ENCODE measurements at places on chromosomes 11 and 22.

DNA sequence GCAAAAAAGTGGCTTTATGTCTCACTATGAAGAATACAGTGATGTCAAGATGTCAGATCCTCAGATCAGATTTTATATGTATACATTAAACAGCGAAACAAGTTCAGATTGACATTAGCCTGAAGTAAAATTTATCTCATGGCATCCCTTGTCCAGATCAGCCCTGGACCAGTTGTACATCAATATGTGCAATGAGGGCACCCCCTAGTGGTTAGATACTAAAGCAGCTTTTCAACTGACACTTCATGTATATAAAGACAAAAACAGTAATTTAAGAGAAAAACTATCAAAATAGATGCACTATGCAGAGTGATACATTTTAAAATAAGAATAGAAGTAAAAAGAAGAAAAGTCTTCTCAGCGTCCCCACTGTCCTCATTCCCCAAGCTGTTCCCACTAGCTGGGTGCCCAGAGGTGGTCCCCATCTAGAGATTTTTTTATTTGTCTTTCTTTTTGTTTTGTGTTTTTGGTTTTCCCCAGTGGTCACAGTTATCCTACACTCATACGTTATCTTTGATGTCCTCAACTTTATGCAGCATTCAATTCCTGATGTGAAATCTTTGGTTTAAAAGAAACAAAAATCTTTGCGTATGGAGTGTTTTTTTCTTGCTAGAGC lies 2193.4 kb upstream of the RAG2 start:
- peak; percentile 70 for DNase-seq

GRCh38 chr22:48757985-48758561 lies 1069.6 kb downstream of the BRD1 start:
- DNase-seq, result no peak

- peak; percentile 93 for DNase-seq
Observed at GRCh38 chr11:130737866-130738431, 178.3 kb downstream of the SNX19 start.

DNA sequence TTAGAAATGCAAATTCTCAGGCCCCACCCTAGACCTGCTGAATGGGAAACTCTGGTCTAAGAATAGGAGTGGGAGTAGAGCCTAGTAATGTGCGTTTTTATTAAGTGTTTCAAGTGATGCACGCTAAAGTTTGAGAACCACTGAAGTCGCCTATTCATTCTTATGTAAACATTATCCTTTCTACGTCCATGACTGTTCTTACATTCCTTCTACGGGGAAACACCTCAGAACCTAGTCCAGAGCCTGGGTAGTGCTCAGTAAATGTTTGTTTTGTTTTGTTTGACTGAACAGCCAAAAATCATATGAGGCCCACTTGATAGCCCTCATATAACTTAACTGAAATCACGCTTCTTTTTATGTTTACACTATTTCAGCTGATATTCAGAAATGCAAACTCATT lies 29.8 kb downstream of the VSIG10L2 start:
- no peak for DNase-seq

DNA sequence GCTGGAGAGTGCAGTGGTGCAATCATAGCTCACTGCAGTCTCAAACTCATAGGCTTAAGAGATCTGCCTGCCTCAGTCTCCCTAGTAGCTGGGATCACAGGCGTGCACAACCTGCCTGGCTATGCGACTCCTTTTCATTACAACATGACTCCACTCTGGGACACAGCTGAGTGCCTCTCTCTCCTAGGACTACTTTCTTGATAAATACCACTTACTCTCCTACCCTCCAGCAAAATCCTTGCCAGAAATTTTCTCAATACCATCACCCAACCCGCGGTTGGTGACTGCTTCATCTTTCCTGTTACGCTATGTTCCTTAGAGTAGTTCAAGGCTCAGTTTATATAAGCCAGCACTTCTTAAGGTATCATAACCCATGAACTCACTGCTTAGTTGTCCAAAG lies 26.9 kb downstream of the ARFGAP3 start:
- no peak for DNase-seq

GRCh38 chr22:45645526-45646414 lies 25.9 kb upstream of the ATXN10 start:
- peak; percentile 57 for DNase-seq

DNA sequence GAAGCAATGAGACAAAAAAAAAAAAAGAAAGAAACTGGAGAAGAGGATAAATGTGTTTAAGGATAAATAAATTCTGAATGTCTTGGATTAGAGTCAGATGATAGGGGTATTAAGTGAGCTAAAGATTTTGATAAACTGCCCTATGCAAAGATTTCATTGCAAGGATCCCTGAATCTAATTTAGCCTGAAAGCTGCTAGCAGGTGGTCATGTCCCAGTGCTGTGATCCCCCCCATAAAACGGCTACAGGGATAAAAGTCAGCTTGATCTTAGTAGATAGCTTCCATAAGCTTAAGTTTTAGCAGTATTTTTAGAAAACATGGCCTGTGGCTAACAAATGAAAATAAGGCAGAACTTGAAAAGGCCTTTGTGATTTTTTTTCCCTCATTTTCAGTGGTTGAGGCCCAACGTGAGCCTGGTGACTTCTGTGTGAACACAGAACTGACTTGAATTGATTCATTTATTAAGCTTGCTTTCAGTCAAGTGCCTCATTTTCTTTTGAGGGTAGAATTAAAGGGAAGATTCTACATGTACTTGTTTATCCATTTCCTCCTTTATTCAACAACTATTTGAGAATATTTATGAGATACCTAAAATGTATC lies 44.5 kb downstream of the CD44 start:
- DNase-seq, result no peak

DNA sequence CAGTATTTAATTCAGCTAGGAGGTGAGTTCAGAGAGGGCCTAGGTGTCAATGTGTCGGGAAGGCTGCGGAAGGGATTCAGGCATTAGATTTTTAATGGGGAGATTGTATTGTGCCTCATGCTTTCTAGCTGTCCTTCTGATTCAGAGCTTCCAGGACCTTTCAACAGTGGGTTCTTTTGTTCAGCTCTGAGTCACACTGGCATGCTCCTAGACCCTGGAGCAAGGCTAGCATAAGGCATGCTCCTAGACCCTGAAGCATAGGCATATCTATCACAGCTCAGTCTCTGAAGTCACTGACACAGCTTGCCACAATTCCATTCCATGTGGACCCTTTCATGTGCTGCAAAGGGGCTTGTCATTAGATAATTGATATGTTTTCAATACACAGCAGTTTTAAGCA lies 396.9 kb downstream of the RAB38 start:
- peak; percentile 15 for DNase-seq

GRCh38 chr11:130882138-130882551 lies 34.1 kb downstream of the SNX19 start:
- no peak for DNase-seq

GRCh38 chr22:19806213-19807160 lies 45.9 kb downstream of the TBX1 start:
- no peak for DNase-seq

DNA sequence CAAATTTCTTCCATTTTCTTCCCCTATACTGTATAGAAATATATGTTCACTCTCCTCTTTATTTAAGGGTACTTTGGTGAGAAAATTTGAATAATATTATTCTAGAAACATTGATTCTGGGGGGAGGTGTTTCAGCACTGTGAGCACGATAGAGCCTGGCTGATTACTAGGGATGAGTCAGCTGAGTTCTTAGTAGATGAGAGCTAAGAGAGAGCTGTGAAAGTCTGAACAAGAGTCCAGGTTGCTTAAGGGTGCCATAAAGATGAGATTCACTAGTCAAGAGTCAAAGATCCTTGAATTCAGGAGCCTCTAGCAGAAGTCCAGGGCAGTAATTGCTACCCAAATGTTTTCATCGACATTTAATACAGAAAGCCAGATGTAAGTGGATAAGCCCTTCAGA lies 756.6 kb upstream of the API5 start:
- no peak for DNase-seq

GRCh38 chr22:50027639-50028537 lies 15.3 kb upstream of the IL17REL start:
- no peak for DNase-seq

DNA sequence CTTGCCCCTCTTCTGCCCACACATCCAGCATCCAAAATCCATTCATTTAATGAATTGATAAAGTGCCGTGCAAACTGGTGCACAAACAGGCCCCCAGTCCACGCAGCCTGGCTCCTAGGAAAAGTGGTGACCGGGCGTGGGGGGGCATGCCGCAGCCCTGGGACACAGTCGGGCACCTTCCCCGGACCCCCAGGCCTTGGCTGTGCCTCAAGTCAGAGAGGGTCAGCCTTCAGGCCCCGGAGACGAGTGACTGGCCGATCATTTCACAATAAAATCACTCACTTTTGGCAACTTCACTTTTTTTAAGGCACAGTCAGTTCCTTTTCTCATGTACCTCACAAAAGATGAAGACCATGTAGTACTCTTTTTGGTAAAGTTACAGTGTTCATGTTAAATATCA lies 8.0 kb downstream of the CDPF1 start:
- no peak for DNase-seq

GRCh38 chr22:35649636-35650250 lies 1.5 kb downstream of the APOL6 start:
- DNase-seq, result no peak
